ENCODE measurements at places on chromosomes 2 and 18.
A peak's percentile ranks its signal among the peaks of the same experiment; 100 is the strongest.

DNA sequence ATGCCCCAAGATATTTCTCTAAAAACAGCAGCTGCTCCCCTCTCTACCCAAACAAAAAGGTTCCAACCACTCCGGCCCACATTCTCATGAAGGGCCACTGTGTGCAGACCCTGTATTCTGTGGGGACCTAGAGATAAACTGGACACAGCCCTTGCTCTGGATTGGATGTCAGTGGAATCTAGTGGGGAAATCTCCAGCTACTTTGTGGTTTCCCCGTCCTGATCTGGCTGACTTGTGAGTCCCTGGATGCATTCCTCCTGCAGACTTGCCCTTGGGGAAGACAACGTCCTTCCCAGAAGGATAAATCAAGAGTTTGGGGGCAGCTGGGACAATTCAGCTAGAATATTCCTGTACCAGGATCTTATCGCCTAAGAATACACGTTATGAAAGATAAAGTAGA is 151.1 kb downstream of the FSHR start:
- peak; percentile 60 for DNase-seq

DNA sequence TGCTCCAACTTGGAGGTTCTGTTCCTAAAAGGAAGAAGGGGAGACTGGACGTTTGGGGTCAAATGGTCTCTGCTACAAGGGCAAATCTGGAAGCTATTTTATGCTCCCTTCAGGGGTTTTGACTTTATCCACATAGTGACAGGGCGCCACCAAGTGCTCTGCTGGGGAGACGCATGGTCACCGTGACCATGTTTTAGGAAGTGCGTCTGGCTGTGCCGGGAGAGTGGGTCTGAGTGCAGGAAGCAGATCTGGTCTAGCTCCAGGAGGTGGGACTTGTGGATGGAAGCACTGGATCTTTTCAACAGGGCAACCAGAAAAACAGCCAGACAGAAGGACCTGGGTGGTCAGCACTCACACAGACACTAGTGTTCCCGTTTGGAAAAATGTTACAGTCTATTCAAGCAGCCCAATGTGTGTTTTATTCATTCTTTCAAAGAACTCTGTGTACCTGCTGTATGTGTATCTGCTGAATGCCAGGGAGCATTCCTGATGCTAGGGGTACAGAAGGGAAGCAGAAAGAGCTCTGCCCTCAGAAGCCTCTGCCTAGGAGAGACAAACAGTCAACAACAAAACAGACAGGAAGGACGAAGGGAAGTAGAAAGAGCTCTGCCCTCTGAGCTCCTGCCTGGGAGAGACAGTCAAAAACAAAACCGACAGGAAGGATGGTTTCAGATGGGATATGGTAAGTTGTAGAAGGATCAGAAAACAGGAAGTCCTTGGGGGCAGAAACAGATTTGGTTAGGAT is 14.3 kb downstream of the IMPA2 start:
- DNase-seq: peak; percentile 76

GRCh38 chr2:56195563-56195962 is 11.8 kb downstream of the CCDC85A start:
- DNase-seq: no peak

GRCh38 chr18:44521668-44522022 is 159.0 kb upstream of the SETBP1 start:
- peak; percentile 35 for DNase-seq

- DNase-seq: no peak
Measured at GRCh38 chr2:20972110-20972509, 71.8 kb downstream of the APOB start.

DNA sequence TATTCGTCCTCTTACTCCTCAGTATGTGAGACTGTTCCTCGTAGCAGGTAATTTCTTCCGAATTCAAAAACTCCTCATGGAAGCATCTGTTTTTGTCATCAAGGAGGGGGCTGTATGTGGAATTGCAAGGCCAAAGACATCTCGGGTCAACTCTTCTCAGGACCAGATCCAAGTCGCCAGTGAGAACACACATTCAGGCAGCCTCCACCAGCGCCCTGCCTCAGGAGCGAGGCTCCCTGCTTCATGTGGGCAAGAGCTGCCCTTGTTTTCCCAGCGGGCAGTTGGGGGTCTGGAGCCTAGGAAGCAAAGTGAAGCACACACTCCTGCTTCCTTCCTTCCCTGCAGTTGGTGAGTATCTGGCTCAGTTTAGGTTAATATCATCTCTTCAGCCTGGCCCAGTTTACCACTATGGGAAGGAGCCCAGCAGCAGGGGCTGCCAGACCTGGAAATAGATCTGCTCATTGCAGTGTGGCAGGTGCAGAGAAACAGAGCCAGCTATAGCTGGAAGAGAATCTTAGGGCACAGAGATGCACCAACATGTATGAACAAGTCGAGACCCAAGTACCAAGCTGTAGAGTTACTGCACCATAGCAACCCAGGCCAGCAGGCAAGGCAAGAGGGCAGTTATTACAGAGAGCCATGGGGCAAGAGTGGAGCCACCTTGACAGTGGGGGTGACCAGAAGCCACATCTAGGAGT is 25.3 kb downstream of the TMEM127 start:
- no peak for DNase-seq

All from fibroblast of skin of scalp (primary cell).